ENCODE measurements at places on chromosomes 12 and 14. TPM values are rescaled to one million over a fixed set of nuclear protein-coding genes. Genes with fewer than 3 reads are reported as not detected.

Gene MED13L
- total RNA-seq, result 54.2 TPM

Gene PRIMA1
- not detected for total RNA-seq

GRCh38 chr12:102633981-102634605, 153.7 kb upstream of the IGF1 start:
- no peak for DNase-seq

DNA sequence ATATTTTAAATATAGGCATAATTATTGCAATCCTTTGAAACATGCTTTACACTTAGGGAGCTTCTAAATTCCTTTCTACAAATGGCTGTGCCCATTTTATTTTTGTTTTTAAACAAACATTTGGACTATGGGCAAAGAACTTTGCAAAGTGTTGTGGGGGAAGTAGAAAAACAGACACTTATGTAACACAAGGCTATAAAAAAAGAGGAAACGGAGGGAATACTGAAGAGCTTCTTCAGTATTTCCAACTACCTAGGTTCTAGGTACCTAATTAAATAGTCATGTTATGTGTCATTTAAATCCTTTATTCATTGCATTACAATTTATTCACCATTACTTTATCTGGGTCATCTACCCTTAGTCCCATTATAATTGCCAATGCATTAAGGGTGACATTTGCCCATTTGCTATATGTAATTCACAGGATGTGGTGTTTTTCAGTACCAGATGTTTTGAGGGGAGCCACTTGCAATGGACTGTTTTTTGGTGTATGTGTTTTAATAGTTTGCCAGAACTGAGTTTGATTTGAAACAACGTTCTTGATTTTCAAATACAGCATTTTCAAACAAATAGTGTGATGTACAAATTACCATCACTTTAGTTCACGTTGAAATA, 1.5 kb upstream of the MSRB3 start:
- no peak for DNase-seq

DNA sequence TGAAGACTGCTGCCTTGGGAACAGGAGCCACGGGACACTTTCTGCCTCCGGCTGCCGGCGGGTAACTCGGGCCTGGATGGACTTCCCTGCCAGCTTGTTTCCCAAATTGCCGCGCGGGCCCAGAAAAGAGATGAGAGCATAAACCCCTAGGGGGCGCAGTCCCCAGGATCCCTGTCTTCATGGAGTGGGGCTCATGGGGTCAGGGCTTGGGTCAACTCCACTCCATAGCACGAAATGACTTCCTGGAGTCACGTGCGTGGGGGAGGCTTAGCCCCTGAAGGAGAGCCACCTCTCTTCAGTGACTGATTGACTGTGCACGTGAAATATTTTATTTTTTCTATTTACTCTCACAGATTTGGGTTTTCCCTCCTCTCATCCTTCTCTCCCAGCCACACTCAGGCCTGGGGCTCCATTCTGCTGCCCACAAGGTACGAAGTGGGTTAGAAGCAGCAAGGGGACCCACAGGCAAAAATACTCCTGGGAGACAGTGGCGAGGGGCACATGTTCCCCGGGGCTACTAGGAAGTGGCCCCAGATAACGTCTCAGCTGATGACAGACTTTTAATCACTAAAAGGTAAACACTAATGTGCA, 10.0 kb downstream of the PGF start:
- DNase-seq, result no peak

Gene SPTB
- total RNA-seq, result 0.66 TPM

- DNase-seq, result no peak
These were observed 81.0 kb upstream of the RASSF8 start for GRCh38 chr12:25877446-25877845.

DNA sequence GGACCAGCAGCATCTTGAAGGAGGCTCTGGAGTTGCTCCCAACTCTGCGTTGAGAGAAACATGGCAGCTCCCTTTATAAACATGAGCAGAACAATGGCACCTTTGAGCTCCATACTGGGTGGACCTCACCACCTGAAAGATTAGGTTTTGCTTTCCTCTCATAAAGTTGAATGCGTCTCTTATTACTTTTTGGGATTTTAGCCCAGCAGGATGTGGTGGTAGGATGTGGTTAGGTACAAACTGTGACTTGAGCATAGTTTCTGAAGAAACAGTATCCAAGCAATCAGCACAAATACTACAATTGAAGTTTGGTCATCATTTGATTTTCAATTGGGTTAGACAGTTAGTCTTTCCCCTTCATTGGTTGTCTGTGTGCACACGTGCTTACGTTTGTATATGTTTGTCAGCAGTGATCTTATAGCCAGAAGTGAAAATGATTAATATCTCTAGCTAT, at the start of gene PRR4:
Gene PRR4 (minus strand): TSS at position 51 of the 454 bp plus-strand sequence. CDS start 38 bp downstream, at position 13.
- DNase-seq, result no peak

DNA sequence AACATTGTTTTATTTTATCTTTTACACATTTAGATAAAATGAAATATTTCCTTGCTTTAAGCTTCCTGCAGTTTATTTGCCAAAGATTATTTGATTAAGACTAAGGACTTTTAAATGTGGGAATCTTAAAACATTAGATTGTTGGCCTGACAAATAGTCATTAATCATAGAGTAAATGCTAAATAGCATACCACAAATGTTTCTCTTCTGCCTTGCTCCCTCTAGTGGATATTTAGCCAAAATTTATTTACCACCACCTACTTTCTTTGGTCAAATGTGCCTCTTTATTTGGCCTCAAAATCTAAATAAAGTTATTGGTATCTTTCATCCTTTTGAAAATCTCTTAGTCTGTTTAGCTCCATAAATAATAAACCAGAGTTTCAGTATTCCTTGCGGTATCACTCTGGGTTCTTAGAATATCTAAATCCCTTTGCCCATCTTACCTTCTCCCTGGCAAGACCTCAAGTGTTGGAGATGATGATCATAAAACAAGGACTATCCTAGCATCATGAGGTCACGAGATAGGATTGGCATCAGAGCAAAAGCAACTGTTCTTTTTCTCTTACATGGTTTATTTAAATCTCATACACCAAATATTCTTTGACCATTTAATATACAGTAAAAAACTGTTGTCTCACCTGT, 150.6 kb upstream of the AEBP2 start:
- DNase-seq, result no peak

GRCh38 chr14:48125654-48126053, 450.2 kb upstream of the MDGA2 start:
- DNase-seq, result no peak

GRCh38 chr14:104248203-104249055, 110.0 kb downstream of the KIF26A start:
- no peak for DNase-seq

Gene FBLN5
- total RNA-seq, result 0.41 TPM

Gene ABCD2
- total RNA-seq, result 7.3 TPM

GRCh38 chr12:63206494-63206893, 55.5 kb upstream of the AVPR1A start:
- no peak for DNase-seq

DNA sequence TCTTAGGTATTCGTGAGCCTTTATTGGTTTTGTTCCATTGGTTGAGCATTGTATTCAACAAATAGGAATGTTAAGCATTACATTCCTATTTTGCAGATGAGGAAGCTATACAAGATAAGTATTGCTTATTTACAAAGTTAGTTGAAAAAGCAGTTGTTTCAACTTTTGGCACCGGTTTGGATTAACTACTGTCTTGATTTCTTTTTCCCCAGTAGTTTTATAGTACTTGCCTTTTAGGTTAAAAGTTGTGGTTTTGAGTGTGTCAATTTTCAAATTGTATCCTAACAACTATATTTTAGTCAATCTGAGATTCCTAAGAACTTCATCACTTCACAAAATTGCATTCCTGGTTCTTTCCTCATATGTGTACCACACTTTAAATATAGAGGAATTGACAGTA, 23.8 kb upstream of the MBIP start:
- no peak for DNase-seq

Data from activated naive CD4-positive, alpha-beta T cell treated with anti-CD3 and anti-CD28 coated beads, Interleukin-2, amount 50 U/mL, for 72 hours (primary cell).